ENCODE measurements at places on chromosomes 5 and 9. TPM values are rescaled to one million over a fixed set of nuclear protein-coding genes. Genes with fewer than 3 reads are reported as not detected.

The PCDHGA11 gene
- not detected for total RNA-seq

The SPATA31A3 gene
- not detected for total RNA-seq

The PTPN3 gene
- total RNA-seq: 13.1 TPM

The SLC25A48 gene
- not detected for total RNA-seq

The ARSI gene
- total RNA-seq: 34.3 TPM

The LRRTM2 gene
- not detected for total RNA-seq

The QRFP gene
- total RNA-seq: not detected

The GLDC gene
- 14.1 TPM for total RNA-seq

The NREP gene
- total RNA-seq: 3.6 TPM

The GNA14 gene
- 0.14 TPM for total RNA-seq

The GMCL2 gene
- not detected for total RNA-seq

The C5orf52 gene
- not detected for total RNA-seq

The GDA gene
- total RNA-seq: 1.5 TPM

The AOPEP gene
- 210 TPM for total RNA-seq

The TAF11L5 gene
- not detected for total RNA-seq

The DMRTA1 gene
- total RNA-seq: 0.63 TPM

The CYLC2 gene
- total RNA-seq: not detected

The PDE8B gene
- total RNA-seq: 1.1 TPM

The UBTD2 gene
- 14.1 TPM for total RNA-seq

The CNTFR gene
- total RNA-seq: 0.20 TPM

The TRPM6 gene
- 1.4 TPM for total RNA-seq

The PCDHGA4 gene
- 0.14 TPM for total RNA-seq

The SLC36A2 gene
- not detected for total RNA-seq

The DOCK2 gene
- 3.5 TPM for total RNA-seq

The LCN10 gene
- not detected for total RNA-seq

The AGPAT2 gene
- total RNA-seq: 112 TPM

The SLC27A6 gene
- not detected for total RNA-seq

The HK3 gene
- not detected for total RNA-seq

The IFNK gene
- not detected for total RNA-seq

The IFNB1 gene
- not detected for total RNA-seq

The SMIM27 gene
- 16.4 TPM for total RNA-seq

The GRM6 gene
- total RNA-seq: not detected

The SEMA5A gene
- not detected for total RNA-seq

The CYSRT1 gene
- total RNA-seq: 4.1 TPM

The TCF7 gene
- total RNA-seq: 14.9 TPM

The SLCO6A1 gene
- not detected for total RNA-seq

The PCDHGB4 gene
- total RNA-seq: 0.87 TPM

The ADAMTSL2 gene
- not detected for total RNA-seq

The NOXA1 gene
- 1.5 TPM for total RNA-seq

The NIM1K gene
- 0.23 TPM for total RNA-seq

The CDKN2B gene
- not detected for total RNA-seq

The GABRA6 gene
- total RNA-seq: not detected

The SMIM32 gene
- not detected for total RNA-seq

The KCNN2 gene
- total RNA-seq: not detected

The C9 gene
- total RNA-seq: not detected

The SV2C gene
- total RNA-seq: 0.02 TPM

The PRRC2B gene
- 63.0 TPM for total RNA-seq

The EIF4E1B gene
- total RNA-seq: not detected

The GLE1 gene
- total RNA-seq: 30.7 TPM

The SURF2 gene
- 36.5 TPM for total RNA-seq

The GARIN3 gene
- not detected for total RNA-seq

The STKLD1 gene
- total RNA-seq: 0.85 TPM

The SPATA31C1 gene
- total RNA-seq: not detected

The TLX3 gene
- not detected for total RNA-seq

The COL5A1 gene
- total RNA-seq: 33.7 TPM

The TEK gene
- 0.06 TPM for total RNA-seq

The SDHA gene
- total RNA-seq: 92.2 TPM

The BAAT gene
- total RNA-seq: 0.57 TPM

Data from A549 treated with ZK216348 at 1 μM for 4 hours (cell line).